ENCODE measurements at places on chromosomes 2 and 18.

DNA sequence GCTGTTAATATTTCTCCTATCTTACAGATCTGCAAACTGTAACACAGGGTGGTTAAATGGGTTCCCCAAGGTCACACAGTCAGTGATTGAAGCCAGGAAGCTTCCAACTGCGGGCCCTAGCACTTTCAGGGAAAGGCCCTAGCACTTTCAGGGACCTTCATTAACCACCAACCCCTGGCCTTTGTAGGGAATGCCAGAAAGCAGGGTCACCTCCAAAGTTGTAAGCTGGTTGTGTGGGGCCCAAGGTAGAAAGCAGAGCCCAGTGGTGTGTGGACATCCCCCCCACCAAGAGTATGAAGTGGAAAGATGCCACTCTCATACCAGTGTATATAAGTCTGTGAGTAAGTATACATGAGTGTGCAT lies 4.4 kb downstream of the DLX2 start:
- DNase-seq, result no peak

- DNase-seq, result no peak
Observed at GRCh38 chr18:13471198-13471845, 252.8 kb downstream of the LDLRAD4 start.

GRCh38 chr2:159716857-159717256 lies 4.6 kb downstream of the MARCHF7 start:
- DNase-seq, result no peak

DNA sequence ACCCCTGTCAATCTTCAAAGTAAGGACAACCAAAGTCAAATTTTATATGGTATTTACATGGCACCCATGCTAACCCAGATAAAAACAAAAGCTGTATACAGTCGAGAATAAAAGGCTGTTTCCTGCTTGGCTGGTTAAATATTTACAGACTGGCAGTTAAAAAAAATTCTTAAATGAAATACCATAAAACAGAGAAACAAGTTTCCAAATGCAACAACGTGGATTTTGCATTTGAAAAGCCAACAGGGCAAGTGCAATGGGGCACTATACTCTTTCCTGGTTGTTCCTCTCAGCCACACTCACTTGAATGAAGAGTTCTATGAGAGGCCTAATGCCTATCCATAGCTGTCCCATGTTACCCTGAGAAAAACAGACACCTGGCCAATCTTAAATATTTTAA lies 6.1 kb upstream of the NR4A2 start:
- no peak for DNase-seq

- no peak for DNase-seq
Observed at GRCh38 chr18:8571399-8571798, 37.8 kb upstream of the RAB12 start.
